Esophagus squamous epithelium (tissue), 5 donors: ENCODE measurements at places on chromosomes 3 and 15.

- DNase-seq: no peak
Measured at GRCh38 chr15:90879730-90880366, 4.5 kb upstream of the FES start.

GRCh38 chr3:123371859-123372685 lies 76.8 kb downstream of the ADCY5 start:
- DNase-seq: no peak

DNA sequence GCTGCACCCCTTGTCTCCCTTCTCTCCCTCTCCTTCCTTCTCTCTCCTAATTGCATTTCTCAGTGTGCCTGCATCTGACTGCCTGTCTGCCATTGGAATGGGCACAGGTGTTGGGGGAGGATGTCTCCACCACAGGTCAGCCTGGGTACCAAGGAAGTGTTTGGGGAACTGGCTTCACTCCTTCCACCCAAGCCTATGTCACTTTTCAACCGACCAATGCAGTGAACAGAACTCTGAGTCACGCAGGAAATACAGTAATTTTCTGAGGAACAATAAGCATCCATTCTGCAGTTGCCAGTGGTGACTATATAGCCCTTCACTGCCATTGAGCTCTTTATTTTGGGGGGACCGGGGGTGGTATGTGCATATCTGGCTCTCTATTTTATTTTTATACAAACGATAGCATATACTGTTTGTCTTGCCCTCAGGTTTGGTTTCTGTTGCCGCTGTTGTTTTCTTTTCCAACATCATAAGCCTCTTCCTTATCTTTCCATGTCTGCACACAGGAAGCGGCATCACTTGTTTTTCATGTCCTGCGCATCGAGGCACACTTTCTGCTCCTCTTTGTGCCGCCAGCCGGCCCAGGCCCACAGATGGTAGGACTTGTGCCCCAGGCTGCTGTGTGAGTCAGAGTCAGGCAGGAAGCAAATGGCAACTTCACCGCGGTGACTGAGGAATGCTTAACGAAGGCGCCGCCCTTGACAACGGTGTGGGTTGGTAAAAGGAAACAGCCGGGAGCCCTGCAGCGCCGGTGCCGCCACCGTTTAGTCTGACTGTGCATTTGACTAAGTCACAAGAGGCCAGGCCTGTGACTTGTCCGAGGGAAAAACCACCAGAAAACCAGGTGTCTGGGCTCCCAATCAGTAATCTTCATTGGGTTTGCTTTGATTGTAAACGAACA lies 21.1 kb upstream of the CDCP1 start:
- DNase-seq: peak; percentile 43

DNA sequence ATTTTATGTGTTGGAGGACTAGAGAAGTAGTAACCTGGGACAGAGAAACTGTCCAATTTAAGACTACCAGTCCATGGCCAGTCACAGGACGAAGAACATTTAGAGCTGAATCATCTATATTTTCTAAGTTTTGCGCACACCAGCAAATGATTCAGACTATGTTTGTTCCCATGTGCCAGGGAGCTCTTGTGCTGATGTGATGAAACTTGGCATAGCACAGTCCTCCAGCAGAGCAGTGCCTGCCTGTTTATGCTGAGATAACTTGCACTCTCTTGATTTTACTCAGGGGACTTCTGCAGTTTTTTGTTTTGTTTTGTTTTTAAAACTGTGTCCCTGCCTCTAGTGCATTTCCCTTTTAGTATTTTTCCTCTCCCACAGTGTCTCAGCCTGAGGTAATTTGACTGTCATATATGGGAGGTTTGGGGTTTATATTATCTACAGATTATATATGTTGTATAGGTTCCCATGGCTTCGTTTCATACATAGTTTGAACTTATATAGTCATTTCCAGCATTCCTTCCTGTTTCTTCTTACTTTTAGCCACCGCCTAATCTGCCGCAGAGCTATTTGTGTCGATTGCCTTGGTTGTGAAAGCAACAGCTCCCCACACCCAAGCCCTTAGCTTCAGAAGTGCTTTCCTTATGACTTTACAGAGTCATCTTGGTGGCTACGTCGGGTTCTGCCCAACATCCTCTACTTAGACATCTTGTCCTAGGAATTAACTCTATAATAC lies 45.5 kb downstream of the PPM1L start:
- DNase-seq: no peak

DNA sequence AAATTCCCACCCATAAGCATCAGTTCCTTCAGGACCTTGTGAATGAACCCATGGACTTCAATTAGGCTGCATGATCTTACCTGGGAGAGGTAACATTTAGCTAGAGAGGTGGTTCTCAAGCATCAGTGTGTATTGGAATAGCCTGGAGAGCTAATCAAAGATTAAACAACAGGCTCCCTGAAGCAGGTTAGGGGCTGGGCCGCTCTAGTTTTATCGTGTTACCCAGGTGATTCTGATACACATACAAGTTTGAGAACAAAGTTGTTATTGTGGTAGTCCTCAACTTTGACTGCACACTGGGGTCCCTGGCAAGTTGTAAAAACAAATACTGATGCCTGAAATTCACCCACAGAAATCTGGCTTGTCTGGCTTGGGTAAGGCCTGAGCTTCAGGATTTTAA lies 31.2 kb downstream of the MYH15 start:
- DNase-seq: no peak

DNA sequence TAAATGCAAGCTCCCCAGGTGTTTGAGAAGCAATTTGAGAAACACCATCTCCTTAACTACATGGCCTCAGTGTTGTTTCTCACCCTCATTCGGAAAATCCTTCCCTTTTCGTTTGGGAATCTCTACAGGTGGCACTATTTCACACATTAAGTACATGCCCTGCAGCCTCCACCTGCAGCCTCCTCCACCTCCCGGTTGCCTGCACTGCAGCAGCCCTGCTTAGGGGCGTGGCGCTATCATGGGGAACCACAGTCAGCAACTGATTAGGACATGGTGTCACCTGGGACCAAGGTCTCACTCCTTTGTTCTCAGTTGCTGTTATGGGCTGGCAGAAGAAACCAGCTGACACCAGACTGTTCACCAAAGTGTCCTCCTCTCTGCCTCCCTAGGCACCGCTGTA lies 11.7 kb upstream of the ZNF774 start:
- DNase-seq: no peak

DNA sequence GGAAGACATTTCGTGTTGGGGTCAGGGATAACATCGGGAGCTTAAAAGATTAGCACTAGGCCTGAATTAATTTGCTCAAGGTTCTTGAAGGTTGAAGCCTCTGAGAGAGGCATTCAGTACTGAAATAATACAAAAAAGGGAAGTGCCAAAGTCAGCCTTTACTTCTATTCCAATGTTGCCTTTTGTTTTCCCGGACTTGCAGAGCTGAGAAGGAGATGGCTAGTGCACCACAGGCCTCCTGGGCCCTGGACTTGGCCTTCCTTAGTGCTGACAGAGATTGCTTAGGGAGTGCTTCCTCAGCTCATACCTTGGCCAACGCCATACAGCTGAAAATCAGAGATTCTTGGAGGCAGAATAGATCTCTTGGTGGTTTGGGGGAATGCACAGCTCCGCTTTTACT lies 333.6 kb upstream of the TBL1XR1 start:
- DNase-seq: no peak

- DNase-seq: no peak
Measured at GRCh38 chr3:128794770-128795649, 69.0 kb downstream of the RAB7A start.
